Right renal pelvis (tissue), 4 donors: ENCODE measurements at places on chromosomes 3 and 15.

- no peak for DNase-seq
These were observed 12.2 kb upstream of the SLC25A36 start for GRCh38 chr3:140929446-140929845.

- DNase-seq, result no peak
These were observed 14.7 kb upstream of the CHD2 start for GRCh38 chr15:92885224-92886041.

DNA sequence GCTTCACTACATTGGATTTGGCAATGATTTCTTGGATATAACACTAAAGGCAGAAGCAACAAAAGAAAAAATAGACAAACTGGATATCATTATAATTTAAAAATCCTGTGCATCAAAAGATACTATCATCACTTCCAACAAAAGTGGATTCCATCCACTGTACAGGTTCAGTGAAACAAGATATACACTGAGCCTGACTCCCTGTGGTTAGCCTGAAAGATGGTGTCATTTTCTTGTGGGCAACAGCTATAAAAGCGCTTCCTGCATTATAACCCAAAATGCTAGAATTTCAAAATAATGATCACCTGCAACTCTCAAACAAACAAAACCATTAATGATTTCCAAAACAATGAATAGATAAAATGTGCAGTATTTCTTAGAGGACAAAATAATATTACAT, 39.6 kb upstream of the TBC1D23 start:
- DNase-seq, result no peak

GRCh38 chr3:136862617-136863322, 762 bp downstream of the NCK1 start:
- DNase-seq, result peak; percentile 35

DNA sequence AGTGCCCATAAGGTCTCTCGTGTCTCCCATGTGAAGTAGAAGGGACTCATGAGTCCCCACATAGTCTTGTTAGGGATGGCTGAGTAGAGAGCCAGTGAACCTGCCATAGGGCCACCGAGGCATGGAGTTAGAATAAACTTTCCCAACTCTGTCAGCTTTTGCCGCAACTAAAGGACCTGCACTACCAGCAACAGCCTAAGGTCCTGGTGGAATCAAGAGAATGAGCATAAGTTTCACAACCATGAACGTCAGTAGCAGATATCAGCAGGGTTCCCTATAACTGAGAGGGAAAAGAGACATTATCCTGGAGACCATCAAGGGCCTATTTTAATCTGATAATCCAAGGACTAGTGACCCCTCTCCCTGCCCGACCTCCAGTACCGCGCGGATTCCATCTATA, 60.3 kb upstream of the FNDC3B start:
- no peak for DNase-seq

GRCh38 chr3:147816752-147817151, 407.6 kb downstream of the ZIC1 start:
- peak; percentile 75 for DNase-seq
